Effector memory CD8-positive, alpha-beta T cell (primary cell): ENCODE measurements at places on chromosomes 12 and 14.

- DNase-seq = no peak
Measured at GRCh38 chr12:3420693-3421092, 70.3 kb upstream of the PRMT8 start.

DNA sequence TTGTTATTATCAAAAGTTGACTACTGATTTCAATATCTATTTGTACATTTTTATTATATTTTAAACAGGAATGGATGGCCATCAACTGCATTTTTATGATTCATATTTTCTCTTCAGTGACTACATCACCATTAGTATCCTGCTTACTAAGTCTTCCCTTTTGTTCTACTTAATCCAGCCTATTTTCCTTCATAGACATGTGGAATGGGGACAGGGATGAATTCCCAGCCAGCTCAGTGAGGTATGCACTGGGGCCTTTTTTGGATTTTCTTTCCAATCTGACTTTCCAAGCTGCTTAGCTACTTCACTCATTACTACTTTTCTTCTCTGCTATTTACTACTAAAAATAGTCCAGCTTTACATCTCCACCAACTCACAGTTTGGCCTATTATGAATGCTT, 38.4 kb downstream of the AKAP6 start:
- DNase-seq = no peak

DNA sequence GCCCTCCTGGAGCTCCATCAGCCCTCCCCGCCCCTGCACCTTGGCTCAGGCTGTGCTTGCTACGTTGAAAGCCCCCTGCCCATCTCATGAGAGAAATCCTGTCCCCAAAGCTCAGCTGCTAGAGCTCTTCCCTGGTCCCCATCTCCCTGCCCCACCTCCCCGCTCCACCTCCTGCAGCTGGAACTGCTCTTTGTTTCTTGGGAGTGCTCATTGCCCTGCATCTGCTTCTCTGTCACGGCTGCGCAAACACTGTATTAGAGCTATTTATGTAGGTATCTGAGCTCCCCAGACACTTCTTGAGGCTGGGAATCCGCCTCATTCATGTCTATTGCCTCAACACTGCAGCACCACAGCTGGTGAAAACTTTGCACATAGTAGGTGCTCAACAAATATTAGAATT, 32.8 kb upstream of the PRIMA1 start:
- DNase-seq = no peak

- no peak for DNase-seq
Measured at GRCh38 chr14:102427642-102428041, 64.9 kb downstream of the TECPR2 start.

DNA sequence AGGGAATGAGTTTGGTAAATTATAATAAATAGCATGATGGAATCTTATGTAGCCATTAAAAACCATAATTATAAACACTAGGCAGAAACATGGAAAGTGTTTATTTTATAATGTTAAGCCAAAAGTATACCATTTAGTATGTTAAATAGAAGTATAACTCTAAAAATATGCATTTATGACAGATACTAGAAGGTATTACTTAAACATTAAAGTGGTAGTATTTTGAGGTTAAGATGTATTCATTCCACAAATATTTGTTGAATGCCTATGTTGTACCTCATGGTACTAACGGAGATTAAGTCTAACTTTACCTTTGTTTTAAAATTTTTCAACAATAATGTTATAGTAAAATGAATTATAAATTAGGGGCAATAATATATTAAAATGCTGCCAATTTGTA, 24.1 kb downstream of the TTC8 start:
- DNase-seq = no peak

DNA sequence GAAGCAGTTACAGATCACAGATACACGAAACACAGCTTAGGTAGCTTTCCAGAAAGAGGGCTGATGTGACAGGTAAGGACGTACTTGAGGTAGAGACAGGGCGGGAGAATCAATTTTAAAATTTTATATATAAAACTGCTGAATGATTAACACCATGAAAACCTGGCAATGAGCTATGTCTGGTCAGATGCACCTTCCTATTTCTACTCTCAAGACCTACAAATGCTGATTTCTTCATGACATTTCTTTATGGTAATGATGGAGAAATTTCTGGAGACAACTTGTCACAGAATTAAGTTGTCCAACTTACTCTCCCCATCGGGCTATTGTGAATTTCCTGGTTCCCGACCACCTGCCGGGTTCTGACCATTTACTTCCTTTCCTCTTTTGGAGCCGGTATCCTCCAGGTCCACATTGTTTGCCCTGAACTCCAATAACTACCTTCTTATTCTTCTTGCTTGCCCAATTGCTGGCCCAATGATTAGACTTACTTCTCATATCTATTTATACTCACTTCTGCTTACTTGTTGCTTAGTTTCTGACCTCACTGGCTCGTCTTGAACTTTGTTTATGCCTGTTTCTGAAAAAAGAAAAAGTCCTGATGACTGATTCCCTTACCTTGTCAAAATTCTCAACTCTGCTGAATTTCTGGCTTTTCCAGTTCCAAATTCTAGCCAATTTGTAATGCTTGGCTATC, 12.8 kb upstream of the ATP2B1 start:
- no peak for DNase-seq

GRCh38 chr12:49784756-49785409, 43.3 kb downstream of the NCKAP5L start:
- DNase-seq = no peak

DNA sequence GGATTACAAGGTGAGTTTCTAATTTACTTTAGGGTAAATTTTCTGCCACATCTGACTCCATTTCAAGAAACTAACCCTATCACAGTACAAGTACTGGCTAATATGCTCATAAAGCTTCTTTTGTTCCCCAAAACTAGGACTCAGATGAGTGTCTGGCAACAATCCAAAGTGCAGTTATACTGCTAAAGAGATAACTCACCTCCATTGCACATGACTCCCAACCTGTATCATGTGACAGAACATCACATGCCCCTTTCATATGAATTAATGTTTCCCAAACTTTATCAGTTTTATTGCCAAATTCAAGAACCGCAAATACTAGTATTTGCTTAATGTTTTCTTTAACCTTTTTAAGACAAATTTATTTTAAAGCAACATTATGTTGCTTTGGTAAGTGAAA, 3.9 kb upstream of the PPP1R12A start:
- DNase-seq = no peak

GRCh38 chr14:20179218-20179617, 11.5 kb upstream of the OR11G2 start:
- DNase-seq = no peak

DNA sequence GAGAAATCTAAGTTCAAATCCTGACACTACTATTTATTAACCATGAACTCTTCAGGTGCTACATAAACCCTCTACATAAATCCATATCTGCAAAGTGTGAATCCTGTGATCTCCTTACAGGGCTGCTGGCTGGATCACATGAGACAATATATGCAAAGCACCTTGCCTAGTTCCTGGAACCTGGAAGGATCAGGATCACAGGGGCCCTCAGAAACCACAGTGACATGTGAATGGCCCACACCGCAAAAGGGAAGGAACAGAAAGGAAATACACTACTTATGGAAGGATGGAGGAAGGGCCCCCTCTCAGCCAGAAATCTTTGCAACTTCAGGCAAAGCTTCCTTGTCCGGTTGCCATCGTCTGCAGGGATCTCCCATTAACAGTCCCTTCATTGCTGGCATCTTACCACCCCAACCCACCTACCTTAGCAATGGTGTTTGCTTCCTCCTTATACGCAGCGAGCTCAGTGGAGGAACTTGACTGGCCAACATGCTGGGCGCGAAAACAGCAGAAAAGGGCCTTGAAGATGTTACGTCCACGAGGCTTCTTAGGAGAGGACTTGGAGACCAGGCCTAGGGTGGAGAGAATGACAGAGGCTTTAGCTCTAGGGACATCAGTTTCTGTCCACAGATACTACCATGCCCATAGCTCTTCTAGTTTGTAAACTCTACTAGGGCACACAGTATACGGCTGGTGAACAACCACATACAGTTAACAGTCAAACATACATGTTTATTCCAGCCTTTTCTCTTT, 10.7 kb upstream of the AVIL start:
- no peak for DNase-seq

DNA sequence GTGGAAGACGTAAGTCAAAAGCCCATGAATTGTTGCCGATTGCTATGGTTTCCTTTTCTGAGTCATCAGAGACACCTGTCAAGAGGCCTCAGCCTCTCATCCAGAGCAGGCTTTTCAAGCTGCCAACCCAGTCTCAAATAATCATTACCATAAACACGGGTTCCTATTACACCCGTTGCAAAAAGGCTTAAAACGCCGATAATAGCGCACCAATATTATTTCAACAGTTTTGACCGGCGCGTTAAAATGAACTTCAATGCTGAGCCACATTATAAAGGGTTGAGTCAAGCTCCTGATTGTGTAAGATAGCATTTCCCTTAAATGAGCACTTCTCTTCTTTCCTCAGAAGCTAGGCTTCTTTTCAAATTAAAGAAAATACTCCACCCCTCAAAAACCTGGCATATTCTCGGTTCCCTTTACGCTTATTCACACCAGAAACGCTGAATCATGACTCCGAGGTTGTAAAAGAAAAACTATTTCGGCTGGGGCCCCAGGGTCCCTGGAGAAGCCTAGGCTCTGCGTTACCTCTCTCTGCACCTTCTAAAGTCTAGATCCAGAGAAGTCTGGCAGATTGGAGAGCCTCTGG, 1.4 kb downstream of the TMTC1 start:
- DNase-seq = no peak

DNA sequence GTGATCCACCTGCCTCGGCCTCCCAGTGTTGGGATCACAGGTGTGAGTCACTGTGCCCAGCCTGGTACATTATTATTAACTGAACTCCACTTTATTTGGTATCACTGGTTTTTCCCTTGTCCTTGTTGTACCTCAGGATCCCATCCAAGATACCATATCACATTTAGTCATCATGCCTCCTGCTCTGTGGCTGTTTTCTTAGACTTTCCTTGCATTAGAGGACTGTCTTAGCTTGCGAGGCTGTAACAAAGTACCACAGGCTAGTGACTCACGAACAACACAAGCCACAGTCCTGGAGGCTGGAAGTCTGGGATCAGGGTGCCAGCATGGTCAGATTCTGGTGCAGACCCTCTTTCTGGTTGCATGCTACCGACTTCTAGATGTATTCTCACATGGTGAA, 12.2 kb downstream of the KLC1 start:
- DNase-seq = no peak

- no peak for DNase-seq
Measured at GRCh38 chr12:24845615-24846014, 103.3 kb downstream of the BCAT1 start.

DNA sequence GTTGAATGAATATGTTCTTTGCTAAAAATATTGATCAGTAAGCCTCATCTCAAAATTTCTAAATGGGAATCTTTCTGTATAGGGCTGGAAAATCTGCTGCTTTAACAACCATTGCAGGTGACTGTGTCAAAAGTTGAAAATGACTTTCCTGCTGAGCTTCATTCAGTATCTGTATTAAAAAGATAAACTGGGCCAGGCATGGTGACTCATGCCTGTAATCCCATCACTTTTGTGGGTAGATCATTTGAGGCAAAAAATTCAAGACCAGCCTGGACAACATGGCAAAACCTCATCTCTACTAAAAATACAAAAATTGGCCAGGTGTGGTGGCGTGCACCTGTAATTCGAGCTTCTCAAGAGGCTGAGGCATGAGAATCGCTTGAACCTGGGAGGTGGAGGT, 213.7 kb upstream of the SYT10 start:
- no peak for DNase-seq

- no peak for DNase-seq
Measured at GRCh38 chr12:50529345-50529744, 24.6 kb downstream of the DIP2B start.

DNA sequence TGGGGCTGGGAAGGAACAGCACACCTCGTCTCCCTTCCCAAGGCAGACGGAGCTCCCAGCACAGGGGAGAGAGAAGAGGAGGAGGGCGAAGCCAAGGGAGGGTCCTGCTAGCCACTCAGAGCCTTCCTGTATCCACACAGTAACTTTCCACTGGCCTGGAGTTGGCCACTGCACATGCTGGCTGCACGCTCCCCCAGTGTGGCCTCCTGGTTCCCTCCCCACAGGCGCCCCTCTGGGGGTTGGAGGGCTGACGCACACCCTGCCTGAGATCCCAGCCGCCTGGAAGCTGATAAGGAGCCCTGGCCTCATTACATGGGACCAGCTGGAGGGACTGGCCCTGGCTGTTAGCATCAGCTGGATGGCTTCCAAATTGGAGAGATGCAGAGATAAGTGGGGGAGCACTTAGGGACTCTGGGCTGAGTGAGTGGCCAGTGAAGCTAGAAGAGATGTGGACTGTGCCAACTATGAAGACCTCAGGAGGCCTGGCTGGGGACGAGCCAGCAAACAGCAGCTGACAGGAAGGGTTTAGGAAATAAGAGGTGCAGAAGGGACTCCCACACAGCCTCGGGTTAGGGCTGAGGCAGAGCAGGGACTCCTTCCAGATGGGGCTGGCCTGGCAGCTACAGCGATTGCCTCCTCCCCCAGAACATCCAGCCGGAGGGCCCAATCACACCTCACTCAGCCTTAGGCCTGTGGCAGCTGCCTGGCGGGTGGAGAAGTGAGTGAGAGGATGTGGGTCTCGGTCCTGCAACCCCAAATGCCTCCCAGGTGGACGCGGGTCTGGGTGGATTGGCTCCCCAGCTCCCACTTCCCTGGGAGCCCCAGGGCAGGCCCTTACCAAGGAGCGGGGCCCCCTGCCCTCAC, 26.3 kb upstream of the BCDIN3D start:
- no peak for DNase-seq

DNA sequence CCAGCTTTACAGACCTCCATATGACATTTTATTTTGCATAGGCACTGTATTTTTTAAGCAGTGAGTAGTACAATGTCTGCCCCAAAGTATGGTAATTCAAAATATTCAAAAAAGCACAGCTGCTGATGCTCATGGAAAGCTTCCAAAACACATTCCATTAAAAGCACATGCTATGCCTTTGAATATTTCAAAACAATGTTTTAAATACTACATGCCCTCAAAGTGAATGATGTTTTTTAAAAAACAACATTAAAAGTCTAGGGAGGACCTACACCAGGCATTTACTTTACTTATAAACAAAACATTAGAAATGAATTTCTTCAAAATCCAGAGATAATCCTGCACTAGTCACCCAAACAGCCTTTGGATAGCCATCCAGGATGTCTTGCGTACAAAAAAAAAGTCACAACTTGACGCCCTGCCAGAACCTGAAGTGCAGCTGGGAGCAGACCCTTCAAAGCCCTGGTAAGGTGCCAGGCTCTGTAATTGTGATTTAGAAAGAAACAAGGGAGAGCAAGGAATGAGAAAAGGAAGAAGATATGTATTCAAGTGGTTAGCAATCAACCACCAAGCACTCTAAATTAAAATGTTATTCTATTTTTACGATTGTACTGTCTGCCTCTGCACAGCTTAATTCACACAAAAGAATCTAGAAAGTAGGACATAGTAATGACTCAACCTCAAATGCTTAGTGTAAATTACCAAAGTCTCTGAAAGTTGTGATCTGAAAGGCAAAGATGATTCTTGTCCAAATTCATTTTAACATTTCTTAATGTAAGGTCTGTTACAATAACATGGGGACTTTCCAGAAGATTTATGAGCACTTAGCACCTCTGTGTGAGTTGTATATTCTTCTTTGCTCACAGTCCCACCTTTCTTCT, 31.9 kb downstream of the CEP83 start:
- no peak for DNase-seq
